ENCODE measurements at places on chromosomes 4 and X.
A peak's percentile ranks its signal among the peaks of the same experiment; 100 is the strongest.

- peak; percentile 10 for DNase-seq
Measured at GRCh38 chr4:111074523-111075114, 451.7 kb upstream of the PITX2 start.

DNA sequence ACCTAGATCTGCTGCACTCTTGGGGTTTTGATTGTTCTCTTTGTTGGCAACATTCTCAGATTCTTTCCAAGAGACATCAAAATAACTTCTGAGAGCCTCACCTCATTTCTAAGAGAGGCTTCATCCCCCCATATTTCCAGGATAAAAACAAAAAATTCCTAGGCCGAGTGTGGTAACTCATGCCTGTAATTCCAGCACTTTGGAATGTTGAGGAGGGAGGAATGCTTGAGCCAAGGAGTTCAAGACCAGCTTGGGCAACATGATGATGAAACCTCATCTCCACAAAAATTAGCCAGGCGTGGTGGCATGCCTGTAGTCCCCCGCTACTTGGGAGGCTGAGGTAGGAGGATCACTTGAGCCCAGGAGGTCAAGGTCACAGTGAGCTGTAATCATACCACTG is 477.0 kb downstream of the INPP4B start:
- peak; percentile 46 for DNase-seq

DNA sequence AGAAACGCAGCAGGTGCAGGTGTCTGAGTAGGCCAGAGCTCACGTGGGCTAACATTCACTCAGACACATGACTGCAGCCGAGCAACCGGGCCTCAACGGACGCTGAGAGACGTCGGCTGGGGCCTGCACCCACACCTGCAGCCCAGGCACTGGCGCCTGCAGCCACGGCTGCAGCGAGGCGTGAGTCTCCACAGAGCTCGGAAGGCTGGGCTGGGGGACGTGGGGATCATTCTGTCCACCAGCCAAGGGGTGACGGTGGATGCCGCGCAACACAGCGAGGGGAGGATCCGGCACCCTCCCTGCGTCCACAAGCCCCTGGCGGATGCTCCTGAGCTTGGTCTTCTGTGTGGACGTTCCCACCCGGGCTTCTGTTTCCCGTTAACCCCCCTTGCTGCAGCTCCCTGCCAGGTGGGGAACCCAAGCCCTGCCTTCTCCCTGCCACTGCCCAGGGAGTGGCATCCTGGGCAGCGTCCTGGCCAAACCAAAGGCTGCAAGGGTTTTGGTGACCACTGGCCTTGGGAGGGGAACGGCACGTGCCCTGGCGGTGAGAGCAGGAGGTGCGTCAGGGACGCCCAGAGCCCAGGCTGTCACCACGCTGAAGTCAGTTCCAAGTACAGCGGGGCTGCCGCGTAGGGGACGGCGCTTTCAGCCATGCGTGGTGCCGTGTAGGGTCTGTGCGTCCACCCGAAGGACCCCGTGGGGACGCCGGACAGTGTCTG is 16.3 kb downstream of the PPP2R3B start:
- DNase-seq, result no peak

DNA sequence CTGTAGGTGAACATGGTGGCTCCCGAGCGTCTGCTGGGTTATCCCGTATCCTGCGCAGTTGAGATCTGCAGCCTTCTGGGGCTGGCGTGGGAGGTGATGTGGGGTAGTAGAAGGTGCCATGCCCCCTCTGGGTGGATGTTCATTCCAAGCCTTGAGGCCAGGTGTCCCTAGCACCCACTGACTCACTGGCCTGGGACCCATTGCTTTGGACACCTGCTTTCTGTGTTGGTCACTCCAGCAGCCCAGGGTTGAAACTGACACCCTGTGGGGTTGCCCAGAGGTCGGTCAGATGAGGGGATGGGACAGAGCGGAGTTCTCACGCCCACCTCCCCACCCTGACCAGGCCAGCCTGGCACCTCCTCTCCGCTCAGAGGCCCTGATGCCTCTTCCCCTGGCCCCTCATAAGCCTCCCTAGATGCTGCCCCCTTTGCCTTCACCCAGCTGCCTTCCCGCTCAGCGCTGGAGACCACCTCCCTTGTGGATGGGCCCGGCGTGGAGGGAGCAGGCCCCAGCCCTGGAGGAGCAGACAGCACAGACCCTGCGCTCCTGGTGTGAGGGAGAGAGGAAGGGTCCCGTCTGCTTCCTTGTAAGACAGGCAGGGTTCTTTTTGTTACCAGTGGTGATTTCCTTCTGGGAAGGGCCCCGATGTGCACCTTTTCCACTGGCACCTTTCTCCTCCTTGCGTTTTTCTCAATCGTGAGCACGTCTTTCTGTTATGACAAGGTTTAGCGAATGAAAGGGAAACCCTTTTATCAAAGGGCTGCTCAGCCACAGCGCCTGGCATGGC is 2.0 kb downstream of the DOK7 start:
- DNase-seq, result no peak

- no peak for DNase-seq
Measured at GRCh38 chr4:137534516-137534915, 2.2 kb upstream of the PCDH18 start.

DNA sequence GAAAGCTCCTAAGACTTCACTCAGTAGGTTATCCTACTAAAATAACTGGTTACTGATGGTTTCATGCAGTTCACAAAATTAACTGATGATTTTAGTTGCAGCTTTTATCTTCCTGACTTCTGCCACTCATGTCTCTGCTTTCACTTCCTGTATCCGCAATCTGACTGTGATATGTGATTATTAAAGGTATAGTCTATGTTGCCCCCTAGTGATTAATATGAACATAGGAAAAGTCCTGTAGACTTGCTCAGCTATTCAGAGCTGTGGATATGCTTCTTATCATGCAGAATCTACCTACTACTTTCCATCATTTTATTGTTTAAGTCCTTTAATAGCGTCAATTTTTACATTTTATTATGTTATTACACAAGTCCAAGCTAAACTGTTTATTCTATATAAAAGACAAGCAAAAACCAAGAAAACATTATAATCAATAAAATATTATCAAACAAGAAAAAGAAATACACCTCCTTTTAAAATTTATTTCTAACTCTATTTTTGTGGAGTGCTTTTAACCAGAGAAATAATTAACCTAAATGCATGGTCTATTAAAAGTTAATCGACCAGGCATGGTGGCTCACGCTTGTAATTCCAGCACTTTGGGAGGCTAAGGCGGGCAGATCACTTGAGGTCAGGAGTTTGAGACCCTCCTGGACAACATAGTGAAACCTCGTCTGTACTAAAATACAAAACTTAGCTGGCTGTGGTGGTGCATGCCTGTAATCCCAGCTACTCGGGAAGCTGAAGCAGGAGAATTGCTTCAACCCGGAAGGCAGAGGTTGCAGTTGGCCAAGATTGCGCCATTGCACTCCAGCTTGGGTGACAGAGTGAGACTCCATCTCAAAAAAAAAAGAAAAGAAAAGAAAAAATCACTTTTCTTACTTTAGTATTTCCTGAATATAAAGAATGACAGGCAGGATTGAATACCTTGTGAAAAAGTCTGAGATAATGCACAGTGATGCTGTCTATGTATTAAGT is 40.4 kb upstream of the TLR2 start:
- DNase-seq, result peak; percentile 54

DNA sequence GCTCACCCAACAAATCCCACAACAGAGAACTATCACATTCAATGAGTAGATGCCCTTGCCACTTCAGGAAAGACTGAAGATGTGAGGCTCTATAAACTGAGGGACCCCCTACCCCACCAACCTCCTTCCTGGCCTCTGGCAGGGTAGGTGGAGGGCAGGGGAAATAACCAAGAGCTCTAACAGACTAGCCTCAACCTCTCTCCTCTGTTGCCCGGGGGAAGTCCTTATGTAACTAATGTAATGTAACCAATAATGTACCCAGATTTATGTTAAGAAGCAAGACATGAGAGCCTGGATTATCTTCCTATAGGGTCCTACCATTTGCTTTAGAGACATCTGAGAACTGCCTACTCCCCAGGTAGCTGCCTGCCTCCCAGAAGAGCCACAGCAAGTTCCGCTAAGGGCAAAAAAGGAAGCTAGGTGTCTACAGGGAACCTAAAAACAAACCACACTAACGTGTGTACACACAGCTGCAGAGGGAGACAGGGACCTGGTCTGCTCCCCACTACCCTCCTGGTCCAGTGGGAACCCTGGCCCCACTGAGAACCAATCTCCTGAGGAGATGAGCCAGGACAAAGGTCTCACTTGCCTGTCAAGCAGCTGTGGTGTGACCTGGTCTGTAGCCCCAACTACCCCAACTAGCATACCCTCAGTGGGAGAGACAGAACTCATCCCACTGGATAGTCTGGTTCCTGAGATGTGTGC is 17.7 kb downstream of the OTUD5 start:
- no peak for DNase-seq

DNA sequence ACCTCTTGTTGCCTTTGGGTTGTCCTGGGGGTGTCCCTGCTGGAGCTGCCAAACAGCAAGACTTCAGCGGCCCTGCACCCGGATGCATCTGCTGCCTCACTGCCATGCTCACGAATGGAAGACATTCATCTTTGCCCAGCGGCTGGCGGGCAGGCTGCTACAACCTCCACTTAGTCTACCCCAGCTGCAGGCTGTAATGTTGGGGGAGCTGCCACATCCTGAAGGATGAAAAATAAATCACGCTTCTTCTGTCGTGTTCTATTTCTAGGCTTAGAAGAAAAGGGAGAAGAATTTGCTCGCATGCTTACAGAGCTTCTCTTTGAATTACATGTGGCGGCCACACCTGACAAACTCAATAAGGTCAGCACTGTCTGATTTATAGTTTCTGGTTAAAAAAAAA is 61.4 kb downstream of the FAM114A1 start:
- DNase-seq, result no peak

- no peak for DNase-seq
Measured at GRCh38 chrX:103475381-103475780, 43.9 kb downstream of the RAB40A start.

DNA sequence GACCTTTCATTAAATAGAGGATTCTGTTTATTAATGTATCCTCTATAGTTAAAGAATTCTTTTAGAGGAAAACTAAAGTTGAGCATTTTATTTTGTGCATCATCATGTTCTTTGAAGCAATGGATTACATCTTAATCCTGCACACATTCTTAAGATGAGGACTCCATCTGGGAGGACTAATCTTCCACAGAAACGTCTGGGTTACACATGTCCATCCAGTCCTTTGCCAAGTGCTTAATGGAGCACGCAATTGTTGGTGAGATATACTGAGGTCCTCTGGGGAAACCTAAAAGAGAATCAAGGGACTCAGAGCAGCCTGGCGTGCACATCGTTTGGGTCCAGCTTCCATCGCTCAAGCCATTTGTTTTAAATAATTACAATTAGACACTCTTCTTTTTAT is 115.1 kb upstream of the SFRP2 start:
- no peak for DNase-seq

- DNase-seq, result no peak
Measured at GRCh38 chrX:64427281-64427680, 32.0 kb upstream of the MTMR8 start.

DNA sequence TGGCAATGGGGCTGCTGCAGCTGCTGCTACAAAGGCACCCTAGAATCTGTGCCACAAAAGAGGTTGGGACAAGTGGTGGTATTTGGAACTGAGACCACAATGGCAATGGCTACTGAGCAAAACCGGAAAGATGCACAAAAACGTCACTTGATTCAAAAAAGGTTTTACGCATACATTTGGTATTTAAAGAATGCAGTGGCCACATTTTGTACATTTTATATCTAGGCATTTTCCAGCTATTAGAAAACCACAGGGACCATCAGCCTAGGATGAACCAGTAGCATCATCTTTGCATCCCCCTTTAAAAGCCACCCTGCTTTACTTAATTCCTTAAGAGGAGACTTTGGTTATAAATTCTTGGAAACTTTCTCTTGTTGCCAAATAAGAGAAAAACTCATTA is 104.8 kb upstream of the CXCL13 start:
- no peak for DNase-seq

- DNase-seq, result no peak
Measured at GRCh38 chr4:181793096-181793495, 450.1 kb upstream of the TENM3 start.

GRCh38 chr4:101464596-101464995 is 117.3 kb upstream of the PPP3CA start:
- peak; percentile 68 for DNase-seq

DNA sequence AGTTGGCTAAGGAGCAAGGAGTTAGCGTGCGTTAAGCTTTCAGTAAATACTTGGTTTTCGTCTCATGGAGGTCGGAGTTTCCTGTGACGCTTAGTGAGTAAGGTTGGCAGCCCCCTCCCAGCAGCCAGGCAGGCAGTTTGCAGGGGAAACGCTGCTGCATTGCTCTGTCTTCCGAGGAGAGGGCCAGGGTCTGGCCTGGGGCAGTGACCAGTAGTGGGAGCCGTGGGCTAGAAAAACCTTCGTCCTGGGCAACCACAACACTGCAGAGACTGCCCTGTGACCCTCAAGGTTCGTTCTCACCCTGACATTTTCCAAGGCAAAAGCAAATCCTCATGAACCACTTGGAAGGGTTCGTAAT is 432 bp downstream of the TMEM175 start:
- DNase-seq, result no peak

DNA sequence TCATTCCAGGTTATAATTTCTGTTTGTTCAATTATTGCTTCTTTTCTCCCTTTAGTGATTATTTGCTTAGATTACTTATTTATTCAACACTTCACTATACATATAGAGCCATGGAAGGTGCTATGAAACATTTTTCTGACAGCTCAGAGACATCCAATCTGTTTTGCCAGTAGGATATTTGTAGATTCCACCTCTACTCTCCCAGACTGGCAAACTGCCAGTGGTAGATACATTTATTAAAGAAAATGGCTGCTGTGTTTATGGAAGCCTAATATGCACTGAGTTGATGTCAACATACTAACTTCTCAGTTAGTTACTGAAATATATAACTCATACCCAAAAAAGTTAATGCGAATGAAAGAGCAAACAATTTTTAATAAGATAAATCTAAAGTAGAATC is 348.6 kb downstream of the TRAM1L1 start:
- no peak for DNase-seq

DNA sequence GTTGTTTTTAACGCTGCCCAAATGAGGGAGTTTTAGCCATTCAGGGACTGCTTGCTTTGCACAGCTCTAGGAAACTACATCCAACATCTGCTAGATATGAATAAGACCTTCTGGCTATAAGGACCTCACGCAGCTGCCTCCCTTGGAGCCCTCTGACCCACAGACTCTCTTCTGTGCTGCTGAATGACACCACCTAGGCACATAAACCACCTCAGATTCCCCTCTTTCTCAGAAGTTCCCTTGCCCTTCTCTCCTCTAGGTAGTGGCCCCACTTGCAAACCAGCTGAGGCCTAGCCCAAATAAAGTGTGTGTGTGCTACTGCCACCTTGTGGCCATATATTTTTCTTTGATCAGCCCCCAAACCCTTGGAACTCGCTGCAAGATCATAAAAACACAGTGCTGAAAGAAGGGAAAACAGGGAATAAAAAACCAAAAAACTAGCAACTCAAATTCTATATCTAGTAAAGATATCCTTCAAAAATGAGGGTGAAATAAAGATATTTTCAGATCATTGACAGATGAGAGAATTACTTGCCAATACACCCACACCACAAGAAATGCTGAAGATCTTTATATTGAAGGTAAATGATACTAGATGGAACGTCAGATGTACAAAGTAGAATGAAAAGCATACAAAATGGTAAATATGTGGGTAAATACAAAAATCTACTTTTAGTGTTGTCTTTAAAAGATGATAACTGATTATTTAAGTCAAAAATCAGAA is 265.9 kb downstream of the ADAMTS3 start:
- peak; percentile 81 for DNase-seq

GRCh38 chr4:121181493-121181892 is 17.4 kb upstream of the TNIP3 start:
- no peak for DNase-seq
